Peyer's patch (tissue), 4 donors: ENCODE measurements at places on chromosomes 4 and X. TPM values are rescaled to one million over a fixed set of nuclear protein-coding genes. Genes with fewer than 3 reads are reported as not detected.
A peak's percentile ranks its signal among the peaks of the same experiment; 100 is the strongest.

- DNase-seq, result peak; percentile 73
- H3K27me3 ChIP-seq, result no peaks in the 10 kb centered on the region
- H3K4me3 ChIP-seq, result peak within 1 kb of the TSS; percentile 46
- H3K4me1 ChIP-seq, result no peaks in the 10 kb centered on the region
- peak within 1 kb of the TSS; percentile 73 for H3K27ac ChIP-seq
These were observed at the start of gene LONRF3 for GRCh38 chrX:118974088-118974907. TSS of gene LONRF3 (plus strand) at chrX:118974618. CDS start at chrX:118974781, 163 bp downstream.

TMEM31 gene
- total RNA-seq, result not detected

DNA sequence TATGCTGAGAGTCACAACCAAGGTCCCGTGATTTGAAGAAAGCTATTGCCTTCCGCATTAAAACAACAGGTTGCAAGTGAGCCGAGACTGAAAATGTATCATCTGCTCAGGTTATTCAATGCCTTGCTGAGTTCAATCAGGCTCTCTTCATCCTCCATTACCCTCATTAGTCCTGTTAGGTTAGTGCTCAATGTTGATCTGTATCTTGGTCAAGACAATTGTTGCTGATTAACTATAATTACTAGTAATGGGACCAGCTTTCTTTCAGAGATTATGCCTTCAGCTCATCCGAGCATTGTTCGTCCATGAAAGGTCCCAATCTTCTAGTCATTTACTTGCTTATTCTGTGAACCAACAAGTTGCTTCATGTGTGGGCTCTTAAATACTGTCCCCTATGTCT, 534.6 kb upstream of the FAM241A start:
- no peak overlapping the region for H3K4me3 ChIP-seq
- H3K27me3 ChIP-seq, result no peaks in the 10 kb centered on the region
- H3K4me1 ChIP-seq, result no peaks in the 10 kb centered on the region
- H3K36me3 ChIP-seq, result no peaks in the 10 kb centered on the region
- no peak for DNase-seq

- no peaks in the 10 kb centered on the region for H3K27me3 ChIP-seq
- DNase-seq, result no peak
- no peaks in the 10 kb centered on the region for H3K36me3 ChIP-seq
These were observed 62.3 kb downstream of the UGT2B10 start for GRCh38 chr4:68878048-68878447.

SMR3B gene
- total RNA-seq, result not detected

DNA sequence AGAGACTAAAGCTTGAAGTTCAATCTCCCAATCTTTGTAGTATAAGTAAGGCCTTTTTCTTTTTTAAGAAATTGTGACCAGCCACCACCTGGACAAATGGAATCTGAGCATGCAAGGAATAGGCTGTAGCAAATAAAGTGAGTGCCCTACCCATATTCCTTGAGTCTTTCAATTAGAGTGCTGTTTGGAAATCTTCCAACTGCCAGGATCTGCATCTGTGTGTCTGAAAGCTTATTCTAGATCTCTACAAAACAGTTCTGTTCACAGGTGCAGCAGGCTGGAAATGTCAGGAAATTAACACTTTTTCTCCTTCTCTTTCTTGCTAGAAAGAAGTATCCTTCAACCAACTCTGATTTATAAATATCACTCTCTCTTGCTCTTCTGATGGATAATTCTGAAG, 76.7 kb upstream of the NDST3 start:
- no peak overlapping the region for H3K4me3 ChIP-seq
- H3K27me3 ChIP-seq, result no peaks in the 10 kb centered on the region
- no peaks in the 10 kb centered on the region for H3K36me3 ChIP-seq
- no peak for DNase-seq
- no peaks in the 10 kb centered on the region for H3K4me1 ChIP-seq

DNA sequence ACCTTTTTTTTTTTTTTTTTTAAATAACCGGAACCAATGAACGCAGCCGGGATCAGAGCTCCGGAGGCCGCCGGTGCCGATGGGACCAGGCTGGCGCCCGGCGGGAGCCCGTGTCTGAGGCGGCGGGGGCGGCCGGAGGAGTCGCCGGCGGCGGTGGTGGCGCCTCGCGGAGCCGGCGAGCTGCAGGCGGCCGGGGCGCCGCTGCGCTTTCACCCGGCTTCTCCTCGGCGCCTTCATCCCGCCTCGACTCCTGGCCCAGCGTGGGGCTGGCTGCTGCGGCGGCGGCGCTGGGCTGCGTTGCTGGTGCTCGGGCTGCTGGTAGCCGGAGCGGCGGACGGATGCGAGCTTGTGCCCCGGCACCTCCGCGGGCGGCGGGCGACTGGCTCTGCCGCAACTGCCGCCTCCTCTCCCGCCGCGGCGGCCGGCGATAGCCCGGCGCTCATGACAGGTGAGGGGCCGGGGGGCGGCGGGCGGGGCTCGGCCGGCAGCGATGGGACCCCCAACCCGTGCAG, 337 bp downstream of the STIM2 start:
- DNase-seq, result peak; percentile 78
- peak overlapping the region; percentile 83 for H3K4me3 ChIP-seq
- peak overlapping the region; percentile 99 for H3K27ac ChIP-seq
- no peaks in the 10 kb centered on the region for H3K36me3 ChIP-seq

DNA sequence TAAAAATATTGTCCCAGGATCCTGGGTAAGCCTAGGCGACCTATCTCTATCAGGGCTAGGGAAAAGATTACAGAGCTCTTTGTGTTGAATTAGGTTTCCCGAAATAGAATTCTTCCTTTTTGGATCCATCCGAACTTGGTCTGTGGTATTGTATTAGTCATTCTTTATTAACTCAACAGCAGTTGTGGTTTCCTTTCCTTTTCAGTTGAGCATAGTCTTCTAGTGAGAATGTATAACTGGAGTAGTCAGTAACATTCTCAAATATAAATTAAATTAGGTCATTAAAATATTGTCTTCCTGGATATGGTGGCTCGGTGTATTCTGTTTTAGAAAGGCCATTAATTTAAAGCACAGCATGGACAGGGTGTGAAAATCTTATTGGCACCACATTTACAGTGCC, 520.4 kb downstream of the NLGN4X start:
- H3K27ac ChIP-seq, result no peak overlapping the region
- no peaks in the 10 kb centered on the region for H3K4me1 ChIP-seq
- H3K4me3 ChIP-seq, result no peak overlapping the region
- DNase-seq, result no peak

DNA sequence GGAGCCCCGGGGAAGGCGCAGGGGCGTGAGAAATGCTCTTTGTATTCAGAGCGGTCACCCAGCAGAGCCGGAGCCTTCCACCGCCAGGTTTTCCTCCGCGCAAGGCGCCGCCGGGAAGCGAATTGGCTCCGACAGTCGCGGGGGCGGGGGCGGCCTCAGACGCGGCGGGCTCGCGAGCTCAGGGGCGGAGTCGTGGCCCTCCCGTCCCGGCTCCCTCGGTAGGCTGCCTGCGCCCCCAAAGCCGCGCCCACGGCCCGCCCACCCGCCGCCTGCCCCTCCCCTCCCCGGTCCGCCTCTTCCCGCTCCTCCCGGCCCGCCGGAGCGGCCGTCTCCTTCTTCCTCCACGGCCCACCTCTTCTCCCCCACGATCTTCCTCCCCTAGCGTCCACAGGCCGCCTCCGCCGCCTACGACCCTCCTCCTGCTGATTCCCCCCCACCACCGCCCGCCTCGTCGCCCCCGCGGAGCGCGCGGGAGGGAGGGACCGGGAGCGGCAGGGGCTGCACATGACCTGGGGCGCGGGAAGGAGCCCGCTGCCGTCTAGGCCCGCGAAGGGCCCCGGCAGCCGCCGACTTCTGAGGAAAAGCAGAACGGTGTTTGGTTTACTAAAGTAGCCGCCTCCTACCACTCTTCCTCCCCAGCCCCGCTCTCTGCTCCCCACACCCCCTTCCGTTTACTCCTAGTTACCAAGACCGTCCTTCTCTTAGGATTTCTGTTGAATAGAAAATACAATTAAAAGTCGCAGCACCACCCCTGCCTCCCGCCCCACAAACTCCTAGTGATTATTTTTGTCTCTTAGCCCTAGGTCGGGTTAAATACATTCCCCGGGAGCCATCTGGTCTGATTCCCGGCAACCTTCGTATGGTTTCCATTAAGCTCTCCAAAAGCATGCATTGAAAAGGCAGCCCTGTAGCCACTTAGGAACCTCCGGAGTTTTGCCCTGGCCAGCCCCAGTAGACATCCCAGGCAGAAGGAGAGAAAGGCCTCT, 53.2 kb downstream of the C4orf51 start:
- peak overlapping the region; percentile 83 for H3K27ac ChIP-seq
- H3K4me3 ChIP-seq, result peak overlapping the region; percentile 64
- DNase-seq, result peak; percentile 96
- H3K36me3 ChIP-seq, result no peaks in the 10 kb centered on the region

DNA sequence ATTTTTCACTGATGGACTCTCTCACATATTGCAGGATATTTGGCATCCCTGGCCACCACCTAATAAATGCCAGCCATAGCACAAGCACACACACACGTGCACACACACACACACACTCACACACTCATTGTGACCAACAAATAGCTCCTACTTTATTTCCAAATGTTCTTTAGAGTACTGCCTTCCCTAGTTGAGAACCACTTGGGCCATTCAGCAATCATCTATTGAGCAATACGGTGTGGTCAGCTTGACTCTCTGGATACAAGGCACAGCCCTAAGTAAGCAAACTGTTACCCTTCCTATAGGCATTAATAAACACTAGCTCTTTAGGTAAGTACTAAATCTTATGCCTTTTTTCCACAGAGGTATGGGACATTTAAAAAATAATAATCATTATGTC, 21.1 kb downstream of the CORIN start:
- H3K36me3 ChIP-seq, result no peaks in the 10 kb centered on the region
- no peaks in the 10 kb centered on the region for H3K27me3 ChIP-seq
- no peak overlapping the region for H3K4me3 ChIP-seq
- H3K27ac ChIP-seq, result no peak overlapping the region

CT45A6 gene
- total RNA-seq, result not detected

- H3K27me3 ChIP-seq, result no peaks in the 10 kb centered on the region
- no peaks in the 10 kb centered on the region for H3K36me3 ChIP-seq
- no peak for DNase-seq
- H3K27ac ChIP-seq, result no peak overlapping the region
These were observed 148.8 kb upstream of the TBL1X start for GRCh38 chrX:9316096-9316495.

- H3K36me3 ChIP-seq, result no peaks in the 10 kb centered on the region
- no peaks in the 10 kb centered on the region for H3K4me1 ChIP-seq
These were observed 11.0 kb upstream of the CXCL2 start for GRCh38 chr4:74109870-74110605.

DNA sequence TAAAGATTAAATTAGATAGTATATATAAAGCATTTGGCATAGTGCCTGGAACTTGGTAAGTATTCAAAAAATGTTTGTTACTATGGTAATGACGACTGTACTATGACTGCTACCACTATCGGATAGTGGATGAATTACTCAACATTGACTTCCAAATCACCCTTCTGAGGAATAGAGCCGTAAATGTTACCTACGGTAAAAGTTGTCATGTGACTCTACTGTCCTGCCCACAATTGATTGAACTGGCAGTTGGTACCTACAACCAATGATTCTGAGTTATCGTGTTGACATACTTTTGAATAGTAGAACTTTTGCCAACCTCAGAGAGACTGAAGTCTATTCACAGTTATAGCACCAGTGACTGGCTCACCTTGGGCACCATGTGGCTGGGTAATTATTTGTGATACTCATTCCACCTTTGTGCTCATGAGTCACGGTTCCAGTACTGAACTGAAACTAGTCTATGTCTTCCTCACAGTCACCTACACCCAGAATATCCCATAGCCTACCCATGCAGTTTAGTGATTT, 185.5 kb upstream of the PITX2 start:
- no peaks in the 10 kb centered on the region for H3K27me3 ChIP-seq
- no peak overlapping the region for H3K27ac ChIP-seq
- H3K4me1 ChIP-seq, result no peaks in the 10 kb centered on the region

TMEM144 gene
- 55.3 TPM for total RNA-seq

- DNase-seq, result peak; percentile 61
- no peaks in the 10 kb centered on the region for H3K27me3 ChIP-seq
- peaks cover 5% of the 10 kb centered on the region for H3K4me1 ChIP-seq
- peak overlapping the region; percentile 73 for H3K4me3 ChIP-seq
These were observed 1.3 kb downstream of the CAMK2D start for GRCh38 chr4:113760094-113760794.

DNA sequence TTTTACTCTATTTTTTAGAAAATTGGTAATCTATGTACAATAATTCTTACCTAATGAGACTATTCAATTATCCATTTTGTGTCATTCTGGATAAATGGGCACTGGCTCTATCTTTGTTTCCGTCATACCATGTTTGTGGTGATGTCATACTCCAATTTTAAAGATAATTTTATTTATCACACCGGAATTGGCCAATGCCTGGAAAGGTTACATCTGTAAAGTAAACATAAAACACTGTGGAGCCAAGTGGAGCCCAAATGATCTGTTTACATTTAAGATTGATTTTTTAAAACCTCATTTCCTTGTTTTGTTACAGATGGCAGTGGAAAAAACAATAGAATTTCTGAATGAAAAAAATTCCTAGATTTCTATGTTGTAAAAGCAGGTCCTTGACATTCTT, 120.2 kb upstream of the GPRIN3 start:
- H3K27me3 ChIP-seq, result no peaks in the 10 kb centered on the region
- no peaks in the 10 kb centered on the region for H3K4me1 ChIP-seq
- H3K4me3 ChIP-seq, result no peak overlapping the region
- no peak for DNase-seq
- no peak overlapping the region for H3K27ac ChIP-seq

DNA sequence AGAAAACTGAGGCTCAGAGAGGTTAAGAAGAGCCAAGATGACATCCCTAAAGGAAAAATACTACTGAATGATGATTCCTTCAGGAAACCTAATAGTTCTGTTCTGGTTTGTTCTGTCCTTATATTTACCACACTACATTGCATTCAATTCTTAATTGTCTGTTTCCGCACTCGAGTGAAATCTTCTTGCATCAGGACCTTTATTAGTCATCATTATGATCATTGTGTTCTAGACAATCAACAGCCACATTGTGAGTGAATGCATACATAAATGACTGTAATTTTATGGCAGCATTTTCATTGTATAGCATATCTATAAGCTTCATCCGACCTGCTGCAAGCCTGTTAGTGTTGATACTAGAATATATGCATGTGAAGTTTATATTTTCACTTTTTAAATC, 156.7 kb upstream of the FAM241A start:
- no peak for DNase-seq
- H3K36me3 ChIP-seq, result no peaks in the 10 kb centered on the region
- H3K4me3 ChIP-seq, result no peak overlapping the region
- peaks cover 21% of the 10 kb centered on the region for H3K4me1 ChIP-seq
- H3K27me3 ChIP-seq, result no peaks in the 10 kb centered on the region
- H3K27ac ChIP-seq, result no peak overlapping the region

IL2 gene
- not detected for total RNA-seq

- H3K4me1 ChIP-seq, result peaks cover 34% of the 10 kb centered on the region
- H3K27me3 ChIP-seq, result no peaks in the 10 kb centered on the region
- DNase-seq, result peak; percentile 17
- no peak overlapping the region for H3K4me3 ChIP-seq
- H3K27ac ChIP-seq, result peak overlapping the region; percentile 51
- no peaks in the 10 kb centered on the region for H3K36me3 ChIP-seq
These were observed 98.4 kb downstream of the AREG start for GRCh38 chr4:74543231-74543781.

- DNase-seq, result no peak
- H3K4me3 ChIP-seq, result no peak overlapping the region
- no peaks in the 10 kb centered on the region for H3K4me1 ChIP-seq
- H3K36me3 ChIP-seq, result no peaks in the 10 kb centered on the region
- no peaks in the 10 kb centered on the region for H3K27me3 ChIP-seq
These were observed 71.8 kb downstream of the IL21 start for GRCh38 chr4:122548886-122549630.
